ENCODE measurements at places on chromosomes 3 and 15. TPM values are rescaled to one million over a fixed set of nuclear protein-coding genes. Genes with fewer than 3 reads are reported as not detected.

Gene WDR93
- total RNA-seq, result not detected

Gene IMPG2
- total RNA-seq, result 0.05 TPM

Gene WDR48
- total RNA-seq, result 11.7 TPM

Gene SKOR1
- total RNA-seq, result 0.19 TPM

Gene LRRC2
- total RNA-seq, result not detected

Gene GABRR3
- total RNA-seq, result not detected

Measured in airway epithelial cell (primary cell).